Kidney tubule cell (primary cell): ENCODE measurements at places on chromosomes 13 and 19.

DNA sequence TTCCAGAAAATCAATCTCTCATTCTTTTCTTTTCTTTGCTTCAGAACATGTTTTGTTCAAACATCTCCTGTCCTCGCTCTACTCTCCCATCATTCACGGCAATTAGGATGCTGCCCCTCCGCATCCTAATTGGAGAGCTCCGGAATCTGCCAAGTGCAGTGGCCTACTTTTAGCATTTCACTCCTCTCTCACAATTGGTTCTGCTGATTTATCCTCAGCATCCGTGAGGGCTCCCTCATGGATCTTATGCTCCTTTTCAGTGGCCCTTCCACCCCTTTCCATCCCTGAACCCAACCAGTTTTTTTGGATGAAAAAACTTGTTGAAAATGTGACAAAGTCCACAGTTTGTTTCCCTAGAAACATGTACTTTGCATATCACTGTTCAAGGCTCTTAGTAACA lies 22.4 kb downstream of the AMER2 start:
- DNase-seq: no peak

DNA sequence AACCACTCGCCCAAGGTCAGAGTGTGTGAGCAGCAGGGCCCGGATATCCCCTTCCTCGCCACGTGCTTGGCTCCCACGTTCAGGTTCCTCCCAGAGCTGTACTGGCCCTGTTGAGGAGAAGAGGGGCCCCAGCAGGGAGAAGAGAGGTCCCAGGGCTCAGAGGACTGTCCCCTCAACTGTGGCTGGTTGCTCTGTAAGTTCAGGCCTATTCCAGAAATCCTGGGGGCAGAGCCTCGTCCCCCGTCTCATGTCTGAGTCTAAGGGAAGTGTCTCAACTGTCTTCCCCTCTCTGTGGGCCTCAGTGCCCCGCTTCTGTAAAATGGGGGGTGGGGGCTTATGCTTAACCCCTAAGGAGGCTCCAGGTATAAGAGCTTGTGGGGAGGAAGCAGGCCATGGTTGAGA lies 3.9 kb downstream of the PPP5C start:
- DNase-seq: no peak

DNA sequence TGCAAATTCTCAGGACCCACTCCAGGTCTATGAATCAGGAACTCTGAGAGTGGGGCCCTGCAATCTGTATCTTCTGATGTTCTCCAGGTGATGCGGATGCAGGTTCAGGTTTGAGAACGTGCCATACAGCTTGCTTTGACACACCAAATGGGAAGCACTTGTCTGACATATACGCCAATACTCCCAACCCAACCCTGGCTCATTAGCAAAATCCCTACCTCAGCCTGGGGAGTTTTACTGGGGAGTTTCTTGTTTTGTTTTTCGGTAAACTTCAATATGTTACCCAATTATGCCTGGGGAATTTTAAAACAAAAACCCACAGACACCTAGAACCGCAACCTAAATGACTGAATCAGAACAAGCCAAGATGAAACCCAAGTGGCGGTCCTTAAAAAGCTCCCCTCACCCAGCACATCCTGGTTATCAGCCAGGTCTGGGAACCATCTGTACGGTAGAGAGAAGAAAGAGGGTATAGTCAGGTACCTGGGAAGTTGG lies 41.2 kb downstream of the ABCC4 start:
- DNase-seq: no peak

DNA sequence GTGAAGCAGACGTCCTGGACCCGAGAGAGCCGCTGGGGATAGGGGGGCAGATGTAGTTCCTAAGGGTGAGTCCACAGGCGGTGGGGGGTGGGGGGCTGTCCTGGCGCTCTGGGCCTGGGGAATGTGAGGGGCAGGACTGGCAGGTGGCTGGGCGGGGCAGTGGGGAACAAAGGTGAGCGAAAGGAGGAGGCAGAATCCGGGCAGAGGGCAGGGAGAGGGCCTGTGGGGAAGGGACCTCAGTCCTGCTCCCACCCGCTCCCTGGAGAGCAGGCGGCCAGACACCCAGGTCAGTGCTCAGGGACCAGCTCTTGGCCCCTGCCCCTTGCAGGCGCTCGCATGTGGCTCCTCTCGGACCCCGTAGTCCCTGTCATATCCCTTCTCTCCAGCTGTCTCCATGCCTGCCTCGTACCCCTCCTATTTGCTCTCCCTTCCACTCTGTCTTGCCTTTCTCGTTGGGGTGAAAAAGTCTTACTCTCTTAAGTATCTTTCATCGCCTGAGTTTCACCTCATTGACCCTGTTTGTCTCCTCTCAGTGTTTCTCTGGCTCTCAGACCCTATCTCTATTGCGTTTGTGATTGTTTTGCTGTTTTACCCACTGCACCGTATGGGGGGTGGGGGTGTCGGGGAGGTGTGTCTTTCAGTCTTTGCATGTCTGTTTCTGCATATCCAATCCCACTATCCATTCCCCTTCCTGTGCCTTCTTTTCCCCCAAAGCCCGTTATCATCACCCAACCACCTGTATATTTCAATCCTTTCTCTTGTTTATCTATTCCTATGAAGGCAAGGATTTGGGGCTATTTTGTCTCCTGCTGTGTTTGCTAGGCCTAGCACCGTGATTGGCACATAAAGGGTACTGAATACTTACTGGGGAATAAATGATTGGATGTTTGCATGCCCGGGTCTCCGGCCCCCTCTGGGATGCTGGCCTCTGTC lies 5.8 kb downstream of the SPHK2 start:
- no peak for DNase-seq

DNA sequence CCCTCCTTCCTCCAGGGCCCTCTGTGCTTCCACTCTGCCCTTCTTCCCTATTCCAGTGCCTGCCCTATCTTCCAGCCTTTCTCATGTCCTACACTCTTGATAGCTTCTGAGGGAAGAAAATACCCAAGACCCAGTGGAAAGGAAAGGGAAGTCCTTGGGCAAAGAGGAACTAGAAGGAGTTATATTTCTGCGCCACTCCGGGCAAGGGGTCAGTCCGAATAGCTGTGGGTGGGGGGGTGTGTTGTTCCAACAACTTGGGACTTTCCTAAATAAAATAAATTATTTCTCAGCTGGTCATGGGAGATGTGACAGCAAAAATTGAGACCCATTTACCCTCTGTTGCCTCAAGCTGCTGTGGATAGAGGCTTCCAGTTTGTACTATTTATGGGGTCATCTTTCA lies 23.2 kb downstream of the CABP5 start:
- no peak for DNase-seq

DNA sequence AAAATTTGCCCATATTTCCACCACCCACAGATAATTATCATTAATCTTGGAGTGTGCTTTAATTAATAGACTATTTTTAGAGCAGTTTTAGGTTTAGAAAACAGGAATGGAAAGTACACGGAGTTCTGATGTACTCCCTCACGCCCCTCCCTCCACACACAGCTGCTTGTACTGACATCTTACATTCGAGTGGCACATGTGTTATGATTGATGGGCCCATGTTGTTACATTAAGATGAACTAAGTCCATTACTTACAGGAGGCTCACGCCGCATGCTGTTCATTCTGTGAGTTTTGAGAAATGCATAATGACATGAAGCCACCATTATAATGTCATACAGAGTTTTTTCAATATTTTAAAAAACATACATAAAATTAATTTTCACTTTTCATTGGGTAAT lies 1.2 kb upstream of the SPATA13 start:
- DNase-seq: no peak

- no peak for DNase-seq
Measured at GRCh38 chr13:80665792-80666333, 324.9 kb upstream of the SPRY2 start.

- no peak for DNase-seq
Measured at GRCh38 chr19:54081032-54081431, at the start of gene TARM1. TSS of gene TARM1 (minus strand) at chr19:54081365. CDS start at chr19:54081340, 25 bp downstream.

GRCh38 chr19:46392837-46393236 lies 20.5 kb downstream of the CCDC8 start:
- DNase-seq: no peak

DNA sequence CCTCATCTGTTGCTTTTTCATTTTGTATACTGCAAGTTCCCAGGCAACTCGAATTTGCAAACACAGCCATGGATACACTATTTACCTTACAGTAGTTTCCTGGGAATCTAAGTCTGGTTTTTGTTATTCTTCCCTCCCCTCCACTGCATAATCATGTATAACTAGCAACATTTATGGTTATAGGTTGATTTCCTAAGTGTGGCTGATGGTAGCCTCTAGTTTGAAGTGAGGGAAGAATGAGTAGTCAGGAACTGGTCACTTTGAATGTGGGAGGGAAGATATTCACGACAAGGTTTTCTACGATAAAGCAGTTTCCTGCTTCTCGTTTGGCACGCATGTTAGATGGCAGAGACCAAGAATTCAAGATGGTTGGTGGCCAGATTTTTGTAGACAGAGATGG lies at the start of gene KCNRG:
KCNRG (plus strand) TSS at position 187 of the 400 bp plus-strand sequence; CDS start at position 237, 50 bp downstream.
- DNase-seq: no peak

DNA sequence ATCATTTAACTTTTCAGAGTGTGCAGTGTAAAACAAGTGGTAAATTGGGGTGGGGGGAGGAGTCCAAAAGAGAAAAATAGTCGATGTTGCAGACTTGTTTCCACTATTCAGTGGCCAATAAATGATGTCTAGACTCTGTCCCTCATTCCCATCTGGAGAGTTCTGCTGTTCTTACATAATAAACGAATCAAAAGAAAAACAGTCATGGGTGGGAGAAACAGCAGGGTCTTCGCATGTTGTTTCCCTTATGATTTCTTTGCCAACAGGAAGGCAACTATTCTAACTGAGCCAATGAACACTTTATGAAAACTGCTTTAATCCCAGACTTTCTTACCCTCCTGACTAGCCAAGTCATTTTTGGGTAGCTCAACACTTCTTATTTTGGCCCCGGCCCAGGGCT lies 615.5 kb downstream of the FGF9 start:
- DNase-seq: no peak

DNA sequence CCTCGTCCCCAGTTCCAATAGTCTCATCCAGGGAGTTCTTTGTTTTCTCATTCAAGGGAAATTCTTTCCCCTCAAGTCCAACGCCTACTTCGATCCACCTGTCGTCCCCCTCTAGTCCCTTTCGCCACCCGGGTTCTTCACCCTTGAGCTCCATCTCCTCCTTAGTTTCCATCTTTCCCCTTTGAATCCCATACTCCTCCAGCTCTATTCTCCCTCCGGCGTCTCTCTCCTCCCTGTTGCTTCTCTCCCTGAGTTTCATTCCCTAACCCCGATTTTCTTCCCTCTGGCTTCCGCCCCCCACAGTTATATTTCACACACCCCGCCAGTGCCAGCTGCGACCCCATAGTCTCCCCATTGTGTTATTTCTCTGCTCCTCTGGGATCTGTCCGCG lies 628 bp upstream of the SLC17A7 start:
- no peak for DNase-seq

- DNase-seq: peak; percentile 98
Measured at GRCh38 chr13:29923554-29924481, 73.4 kb upstream of the UBL3 start.

DNA sequence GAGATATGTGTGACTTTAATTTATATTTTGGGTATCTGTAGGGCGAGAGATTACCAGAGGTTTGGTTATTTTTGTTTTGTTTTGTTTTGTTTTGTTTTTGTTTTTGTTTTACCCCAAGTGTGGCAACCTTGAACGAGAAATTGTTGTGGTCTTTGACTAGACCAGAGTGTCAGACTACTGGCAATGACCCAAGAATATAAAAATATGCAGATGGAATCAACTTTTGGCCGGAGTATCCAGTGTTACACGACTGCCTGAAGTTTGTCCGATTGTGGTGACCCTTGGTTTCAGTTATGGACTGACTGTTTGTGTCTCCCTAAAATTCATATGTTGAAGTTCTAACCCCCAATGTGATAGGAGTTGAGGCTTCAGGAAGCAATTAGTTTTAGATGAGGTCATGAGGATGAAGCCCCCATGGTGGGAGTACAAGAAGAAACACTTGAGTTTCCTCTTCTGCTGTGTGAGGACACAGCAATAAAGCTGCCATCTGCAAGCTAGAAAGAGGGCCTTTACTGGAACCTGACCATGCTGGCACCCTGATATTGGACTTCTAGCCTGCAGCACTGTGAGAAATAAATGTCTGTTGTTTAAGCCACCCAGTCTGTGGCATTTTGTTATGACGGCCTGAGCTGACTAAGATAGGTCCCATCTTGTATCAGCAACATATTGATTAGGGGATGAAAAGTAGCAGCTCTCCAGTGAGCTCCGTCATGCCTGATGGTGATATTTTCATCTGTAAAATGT lies 261.7 kb downstream of the MTUS2 start:
- no peak for DNase-seq

DNA sequence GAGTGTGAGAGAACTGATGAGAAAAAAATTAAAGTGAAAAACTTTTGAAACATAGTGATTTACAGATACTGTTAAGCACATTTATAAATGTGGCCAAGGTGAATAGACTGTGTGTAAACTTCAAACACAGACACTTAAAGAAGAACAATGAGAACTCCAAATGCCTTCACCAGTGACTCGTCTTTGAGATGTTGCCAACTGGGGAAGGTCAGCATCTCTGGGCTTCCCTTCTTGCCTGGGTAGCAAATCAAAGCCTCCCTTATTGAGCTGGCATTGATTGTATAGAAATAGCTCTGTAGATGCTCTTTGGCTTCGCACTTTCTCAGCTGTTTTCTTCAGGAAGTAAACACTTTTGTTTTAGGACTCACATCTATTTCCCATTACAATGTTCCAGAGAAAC lies 177.3 kb upstream of the SGCG start:
- DNase-seq: peak; percentile 9

DNA sequence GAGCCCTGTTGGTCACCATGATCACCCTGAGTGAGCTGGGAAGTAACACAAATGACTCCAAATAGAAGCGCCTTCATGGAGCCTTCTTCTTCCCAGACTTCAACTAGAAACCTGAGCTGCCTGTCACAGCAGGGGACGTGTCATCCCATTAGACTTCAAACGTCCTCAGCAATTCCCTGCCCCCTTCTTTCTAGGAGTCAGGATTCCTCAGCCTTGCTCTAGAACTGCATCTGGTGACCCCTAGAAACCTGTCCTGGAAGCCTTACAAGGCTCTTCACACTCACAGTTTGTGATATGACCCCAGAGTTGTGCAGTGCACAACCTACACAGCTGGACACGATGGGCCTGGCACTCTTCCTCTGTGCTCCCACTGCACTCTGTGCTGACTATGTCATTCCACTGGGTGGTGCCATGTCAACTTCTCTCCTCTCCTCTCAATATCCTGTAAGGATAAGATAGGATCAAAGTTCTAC lies 23.6 kb upstream of the TTYH1 start:
- no peak for DNase-seq

DNA sequence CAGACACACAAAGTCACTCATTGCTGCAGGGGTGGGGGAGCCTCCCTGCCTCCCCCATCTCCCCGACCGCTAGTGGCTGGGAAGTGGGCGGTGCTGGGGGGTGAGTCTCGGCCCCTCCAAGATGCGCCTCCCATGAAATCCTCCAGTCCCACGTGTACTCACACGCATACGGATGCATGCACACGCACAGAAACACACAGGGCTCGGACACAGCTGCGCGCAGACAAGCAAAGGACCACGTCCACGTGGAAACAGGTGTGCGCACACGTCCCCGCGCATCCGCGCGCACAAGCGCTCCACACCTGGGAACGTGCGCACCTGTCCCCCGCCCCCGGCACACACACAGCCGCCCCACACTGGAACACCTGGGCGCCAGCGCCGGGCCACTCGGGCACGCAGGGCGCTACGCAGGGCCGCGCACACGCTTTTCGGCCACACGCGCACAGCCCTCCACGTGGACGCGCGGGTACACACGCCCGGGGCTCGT lies 687 bp downstream of the MATK start:
- DNase-seq: peak; percentile 4
